Activated CD8-positive, alpha-beta memory T cell treated with anti-CD3 and anti-CD28 coated beads for 1 hour (primary cell): ENCODE measurements at places on chromosomes 1 and 21.

GRCh38 chr1:101131239-101131843 is 105.5 kb upstream of the S1PR1 start:
- DNase-seq = no peak

DNA sequence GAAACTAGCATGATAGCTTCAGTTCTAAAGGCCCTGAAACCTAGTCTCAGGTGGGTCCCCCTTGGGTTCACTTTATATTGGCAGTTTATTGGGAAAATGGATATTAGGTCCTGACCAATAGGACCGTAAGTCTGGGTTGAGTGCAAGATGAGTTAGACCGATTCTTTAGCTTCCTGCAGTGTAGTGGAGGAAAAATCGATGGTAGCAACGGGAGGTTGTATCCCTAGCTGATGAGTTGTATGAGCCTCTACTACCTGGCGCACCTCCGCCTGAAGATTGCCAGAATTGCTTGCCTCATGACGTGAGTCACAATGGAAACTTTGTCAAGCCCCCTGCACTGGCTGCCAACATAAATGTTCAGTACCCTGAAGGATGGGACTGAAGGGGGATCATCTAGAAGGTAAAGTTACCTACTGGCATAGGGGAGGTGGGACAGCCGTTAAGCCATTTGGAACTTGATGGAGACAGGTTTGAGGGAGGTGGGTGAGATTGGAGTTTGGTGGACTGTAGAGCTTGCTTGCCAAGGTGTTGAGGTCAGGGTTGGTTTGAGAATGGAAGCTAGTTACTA is 3.9 kb downstream of the RCC1 start:
- DNase-seq = no peak

DNA sequence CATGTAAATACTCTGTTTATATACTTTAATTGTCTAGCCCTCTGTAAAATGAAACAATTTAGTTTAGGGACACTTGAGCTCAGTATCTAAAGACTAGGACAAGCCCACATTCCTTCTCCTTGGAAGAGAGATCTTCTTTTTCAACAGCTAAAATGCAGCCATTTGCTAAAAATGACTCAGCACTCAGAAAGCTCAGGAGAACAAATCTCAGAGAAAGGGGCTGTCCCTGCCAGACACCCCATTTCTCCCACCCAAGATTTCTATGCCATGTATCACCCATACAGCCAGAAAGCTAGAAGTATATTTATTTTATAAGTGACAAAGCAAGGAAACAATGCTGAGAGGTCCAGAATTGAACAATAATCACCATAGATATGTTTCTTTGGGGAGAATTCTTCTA is 23.2 kb upstream of the PRDX6 start:
- no peak for DNase-seq

DNA sequence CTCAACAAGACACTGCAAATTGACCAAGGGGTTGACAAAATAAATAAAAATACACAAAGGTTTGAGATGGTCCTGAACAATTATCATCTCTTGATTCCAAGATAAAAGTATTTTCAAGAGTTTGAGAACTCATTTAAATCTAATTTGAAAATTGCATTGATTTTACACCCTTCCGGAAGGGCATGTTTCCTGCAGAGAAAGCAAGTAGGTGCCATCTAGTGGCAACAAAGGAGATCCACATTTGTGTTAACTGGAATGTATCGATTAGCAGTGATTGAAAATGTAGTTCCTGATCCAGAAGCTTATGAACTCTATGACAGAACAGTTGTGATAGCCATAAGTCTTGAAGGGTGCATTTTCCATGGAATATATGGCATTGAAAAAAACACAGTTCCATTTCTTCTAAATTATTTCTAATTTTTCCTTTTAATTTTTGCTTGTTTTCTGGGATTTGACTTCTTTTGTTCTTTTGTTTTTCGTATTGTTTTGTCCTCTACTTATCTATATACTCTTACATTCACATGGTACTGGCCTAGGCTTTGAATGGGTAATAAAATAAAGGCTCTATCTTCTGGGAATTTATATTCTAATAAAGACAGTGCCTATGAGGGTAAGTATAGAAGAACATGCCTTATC is 143.7 kb downstream of the DNM3 start:
- DNase-seq = no peak

DNA sequence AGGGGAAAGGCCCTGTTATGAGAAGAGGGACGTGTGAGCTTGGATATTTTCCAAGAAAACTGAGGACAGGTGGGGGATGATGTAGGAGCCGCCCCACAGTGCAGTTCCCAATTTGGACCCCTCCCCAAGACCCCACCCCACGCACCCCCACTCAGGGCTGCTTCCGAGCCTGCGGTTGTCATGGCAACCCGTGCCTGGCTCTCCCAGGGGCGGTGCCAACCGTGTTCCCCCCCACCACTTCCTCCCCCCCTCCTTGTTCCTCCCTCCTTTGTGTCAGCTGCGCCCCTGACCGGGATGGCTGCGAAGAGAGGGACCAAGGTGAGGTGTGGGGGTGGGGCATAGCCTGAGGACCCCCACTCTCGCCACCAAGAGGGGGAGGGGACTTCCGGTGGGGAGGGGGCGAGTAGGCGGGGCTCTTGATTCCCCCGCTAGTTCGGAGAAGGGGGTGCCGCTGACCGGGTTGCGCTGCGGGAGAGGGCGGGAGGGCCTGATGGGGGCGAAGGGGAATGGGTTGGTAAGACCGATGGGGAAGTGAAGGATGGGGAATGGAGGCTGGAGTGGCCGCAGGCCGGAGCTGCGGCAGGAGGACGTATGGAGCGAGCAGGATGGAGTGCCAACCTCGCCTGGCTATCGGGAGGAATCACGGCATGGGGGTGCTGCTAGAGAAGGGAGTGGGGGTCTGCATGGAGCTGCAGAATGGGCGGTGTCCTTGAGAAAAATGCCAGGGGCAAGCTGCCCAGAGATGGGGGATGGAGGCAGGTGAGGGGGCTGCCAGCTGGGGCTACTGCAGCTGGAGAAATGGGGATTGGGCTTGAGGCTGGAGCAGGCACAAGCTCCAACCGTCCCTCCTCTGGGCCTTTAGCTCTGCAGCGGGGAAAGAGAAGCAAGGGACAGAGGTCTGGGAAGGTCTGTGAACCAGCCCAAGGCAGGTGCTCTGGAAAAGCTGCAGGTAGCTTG is 953 bp downstream of the TRIM46 start:
- peak; percentile 32 for DNase-seq

DNA sequence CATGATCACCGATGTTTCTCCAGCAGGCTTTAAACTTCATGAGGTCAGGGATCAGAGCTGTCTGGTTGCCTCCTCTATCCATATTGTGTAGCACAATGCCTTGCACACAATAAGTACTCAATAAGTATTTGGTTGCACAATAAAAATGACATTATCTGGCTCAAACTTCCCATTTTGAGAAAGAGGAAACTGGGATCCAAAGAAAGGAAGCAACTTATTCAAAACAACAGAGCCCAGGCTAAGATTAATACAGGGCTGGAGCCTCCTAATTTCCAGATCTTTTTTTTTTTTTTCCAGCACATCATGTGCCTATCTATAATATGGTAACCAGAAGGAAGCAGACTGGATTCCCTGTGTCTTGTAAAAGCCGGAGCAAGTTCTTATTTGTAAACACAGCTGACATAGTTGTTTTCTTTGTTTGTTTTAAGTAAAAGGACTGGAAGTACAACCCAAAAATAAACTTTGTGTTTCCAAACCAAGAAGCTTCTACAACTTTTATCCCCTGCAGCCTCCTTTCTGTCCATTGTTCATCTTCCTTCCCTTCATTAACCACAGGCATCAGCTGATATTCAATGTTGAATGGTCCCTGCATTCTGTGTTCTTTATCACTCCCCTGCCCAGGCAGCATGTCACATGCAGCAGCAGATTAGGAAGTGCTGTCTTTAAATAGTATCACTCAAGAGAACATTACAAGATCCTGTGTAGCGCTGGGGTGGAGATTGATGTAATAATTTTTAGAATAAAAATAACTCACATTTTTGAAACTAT is 71.2 kb upstream of the HOOK1 start:
- no peak for DNase-seq

GRCh38 chr1:208820580-208821212 is 576.5 kb upstream of the PLXNA2 start:
- no peak for DNase-seq

- no peak for DNase-seq
Measured at GRCh38 chr1:86594284-86594770, 47.4 kb downstream of the CLCA4 start.

- DNase-seq = no peak
Measured at GRCh38 chr1:179369751-179370341, 4.1 kb downstream of the AXDND1 start.

DNA sequence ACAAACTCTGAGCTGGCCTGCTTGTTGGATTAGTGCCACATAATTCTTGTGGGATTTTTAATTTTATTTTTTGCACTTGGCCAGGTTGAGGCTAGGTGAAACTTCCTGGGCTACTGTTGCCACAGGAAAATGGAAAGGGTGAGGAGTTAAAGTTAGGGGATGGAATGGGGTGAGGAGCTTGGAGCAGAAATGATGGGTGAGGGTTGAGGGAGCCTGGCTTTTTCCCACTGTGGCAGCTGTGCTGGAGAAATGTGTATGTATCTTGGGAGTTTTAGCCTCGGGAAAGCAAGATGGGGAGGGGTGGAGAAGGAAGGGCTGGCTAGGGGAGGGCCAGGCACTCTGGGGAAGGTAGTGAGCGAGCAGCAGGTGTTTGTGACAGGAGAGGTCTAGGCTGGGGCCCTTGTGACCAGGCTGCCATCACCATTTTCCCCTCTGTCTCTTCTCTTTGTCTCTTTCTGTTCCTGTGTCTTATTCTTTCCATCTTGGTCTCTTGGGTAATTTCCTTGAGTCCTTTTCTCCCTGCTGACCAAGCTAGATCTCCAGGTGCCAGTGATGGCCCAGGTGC is 2.0 kb downstream of the ZNF687 start:
- no peak for DNase-seq

- no peak for DNase-seq
Measured at GRCh38 chr1:81682490-81682889, 118.2 kb upstream of the ADGRL2 start.

GRCh38 chr1:28280977-28281381 is 21.7 kb downstream of the SESN2 start:
- no peak for DNase-seq

- no peak for DNase-seq
Measured at GRCh38 chr1:42953182-42954180, 5.2 kb downstream of the SLC2A1 start.

GRCh38 chr1:163069655-163070277 is 605 bp downstream of the RGS4 start:
- DNase-seq = no peak

DNA sequence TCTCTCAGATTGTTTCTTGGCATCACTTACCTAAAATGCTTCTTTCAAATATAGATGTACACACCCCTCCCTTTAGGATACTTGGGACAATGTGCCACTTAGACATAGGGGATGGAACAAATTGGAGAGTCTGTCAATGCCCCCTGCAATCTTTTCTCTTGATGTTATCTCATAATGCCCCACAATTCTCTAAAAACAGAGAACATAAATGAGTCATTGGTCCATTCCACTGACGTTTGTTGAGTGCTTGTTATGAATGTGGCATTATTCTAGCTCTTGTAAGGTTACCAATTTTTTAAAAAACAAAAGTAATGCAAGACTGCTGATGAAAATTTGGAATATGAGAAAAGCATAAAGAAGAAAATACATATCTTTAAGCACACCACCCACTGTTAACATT is 5.6 kb upstream of the SMIM11 start:
- no peak for DNase-seq

DNA sequence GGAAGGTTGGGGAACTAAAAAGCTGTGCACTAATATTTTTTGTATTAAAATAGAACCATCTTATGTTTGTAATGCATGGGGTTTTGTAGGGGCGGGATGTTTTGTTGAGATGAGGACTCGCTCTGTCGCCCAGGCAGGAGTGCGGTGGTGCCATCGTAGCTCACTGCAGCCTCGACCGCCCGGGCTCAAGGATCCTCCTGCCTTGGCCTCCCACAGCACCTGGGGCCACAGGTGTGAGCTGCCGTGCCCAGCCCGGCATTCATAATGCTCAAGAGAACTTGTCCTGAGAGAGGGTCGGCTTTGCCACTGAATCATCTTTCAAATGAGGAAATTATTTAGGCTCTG is 3.0 kb upstream of the C1orf159 start:
- no peak for DNase-seq

DNA sequence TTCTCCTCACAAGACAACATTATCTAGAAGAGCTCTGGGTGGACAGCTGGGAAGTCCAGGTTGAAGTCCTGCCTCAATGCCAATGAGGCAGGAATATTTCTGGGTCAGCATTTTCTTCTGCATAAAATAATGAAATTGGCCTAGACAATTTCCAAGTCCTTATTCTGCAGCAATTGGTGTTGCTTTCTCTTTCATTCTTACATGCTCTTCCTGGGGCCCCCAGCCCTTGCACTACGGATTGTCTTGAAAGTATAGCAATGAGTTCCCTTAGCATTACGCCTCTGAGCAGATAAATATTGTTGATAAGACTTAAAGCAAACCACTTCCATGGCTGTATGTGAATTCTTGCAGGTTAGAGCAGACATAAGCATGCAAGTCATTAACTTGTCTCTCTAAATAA is 188.5 kb downstream of the TGFBR3 start:
- DNase-seq = no peak

DNA sequence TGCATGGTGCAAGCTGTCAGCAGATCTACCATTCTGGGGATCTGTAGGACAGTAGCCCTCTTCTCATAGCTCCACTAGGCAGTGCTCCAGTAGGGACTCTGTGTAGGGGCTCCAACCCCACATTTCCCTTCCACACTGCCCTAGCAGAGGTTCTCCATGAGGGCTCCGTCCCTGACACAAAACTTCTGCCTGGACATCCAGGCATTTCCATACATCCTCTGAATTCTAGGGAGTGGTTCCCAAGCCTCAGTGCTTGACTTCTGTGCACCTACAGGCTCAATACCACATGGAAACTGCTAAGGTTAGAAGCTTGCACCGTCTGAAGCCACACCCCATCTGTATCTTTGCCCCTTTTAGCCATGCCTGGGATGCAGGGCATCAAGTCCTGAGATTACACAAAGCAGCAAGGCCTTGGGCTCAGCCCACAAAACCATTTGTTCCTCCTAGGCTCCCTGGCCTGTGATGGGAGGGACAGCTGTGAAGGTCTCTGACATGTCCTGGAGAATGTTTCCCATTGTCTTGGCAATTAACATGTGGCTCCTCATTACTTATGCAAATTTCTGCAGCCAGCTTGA is 117.0 kb upstream of the NFIA start:
- DNase-seq = no peak

GRCh38 chr1:154557939-154558719 is at the start of gene UBE2Q1:
Gene UBE2Q1, minus strand, starts transcription at chr1:154558662. Its CDS starts 109 bp downstream, at chr1:154558553.
- peak; percentile 18 for DNase-seq

DNA sequence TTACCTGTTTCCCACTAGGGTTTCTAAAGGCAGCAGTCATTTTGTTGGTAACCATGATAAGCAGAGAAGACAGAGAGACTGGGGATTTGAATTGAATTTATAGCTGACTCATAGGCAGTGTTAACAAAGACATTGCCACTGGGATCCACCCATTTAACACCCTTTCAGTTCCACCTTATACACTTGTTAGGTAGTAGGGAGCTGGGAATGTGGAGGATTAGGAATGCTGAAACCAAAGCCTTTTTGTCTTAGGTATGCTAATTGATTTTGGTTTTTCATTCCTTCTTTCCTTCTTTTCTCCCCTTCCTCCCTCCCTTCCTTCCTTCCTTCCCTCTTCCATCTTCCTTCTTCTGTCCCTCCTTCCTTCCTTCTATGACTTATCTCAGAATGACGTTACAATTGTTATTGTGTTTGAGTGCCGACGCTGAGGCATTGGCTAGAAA is 7.5 kb upstream of the EVI5 start:
- no peak for DNase-seq
